ENCODE measurements at places on chromosomes 6 and 20.

DNA sequence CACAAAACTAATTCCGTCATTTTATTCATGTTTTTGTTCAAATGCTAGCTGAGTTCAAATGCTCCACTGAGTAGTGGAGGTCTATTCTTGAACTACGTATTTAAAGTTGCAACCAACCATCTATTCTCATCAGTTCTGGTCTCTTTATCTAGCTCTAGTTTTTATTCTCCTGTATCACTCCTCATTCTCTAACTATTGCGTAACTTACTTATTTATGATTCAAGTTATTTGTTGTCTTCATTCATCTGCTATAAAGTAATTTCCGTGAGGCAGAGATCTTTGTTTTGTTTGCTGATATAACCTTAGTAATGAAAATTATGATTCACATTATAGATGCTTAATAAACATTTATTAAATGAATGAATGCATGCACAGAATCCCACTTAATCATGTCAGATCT lies 221.6 kb upstream of the ASCC3 start:
- DNase-seq = no peak

GRCh38 chr6:33170176-33171015 lies 21.9 kb downstream of the COL11A2 start:
- DNase-seq = no peak

GRCh38 chr6:32889533-32889932 lies 35.5 kb downstream of the PSMB9 start:
- peak; percentile 31 for DNase-seq

DNA sequence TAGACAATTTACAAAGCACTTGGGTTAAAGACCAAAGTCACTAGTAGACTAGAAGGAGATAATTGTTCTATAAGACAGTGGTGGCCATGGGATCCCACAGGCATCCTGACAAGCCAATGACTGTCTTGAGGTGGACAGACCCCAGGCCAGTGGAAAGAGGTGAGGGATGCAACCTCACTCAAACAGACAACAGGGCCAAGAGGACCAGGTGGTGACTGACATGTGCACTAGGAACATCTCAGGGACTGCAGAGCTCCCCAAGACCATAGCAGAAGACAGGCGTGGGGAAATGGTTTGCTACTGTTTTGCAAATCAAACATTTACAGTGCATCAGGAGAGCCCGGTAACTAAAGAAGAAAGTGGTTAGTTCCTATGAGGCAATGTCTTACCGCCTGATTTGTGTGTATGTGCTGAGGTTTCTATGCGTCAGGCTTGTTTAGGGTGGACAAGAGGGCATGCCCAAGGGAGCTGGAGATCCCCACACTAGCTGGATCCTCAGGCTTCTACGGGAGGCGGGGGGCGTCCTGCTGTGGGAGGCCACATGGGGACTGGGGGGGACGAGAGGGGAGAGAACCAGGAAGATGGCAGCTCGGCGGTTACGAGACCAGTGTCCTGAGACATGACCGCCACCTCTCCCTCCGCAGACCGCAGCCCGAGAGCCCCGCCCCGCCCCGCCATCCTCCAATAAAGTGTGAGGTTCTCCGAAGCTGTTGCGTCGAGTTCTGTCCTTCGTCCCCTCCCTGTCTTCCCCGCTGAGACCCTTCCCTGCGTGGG lies 623 bp upstream of the MRPS26 start:
- peak; percentile 47 for DNase-seq

- DNase-seq = no peak
These were observed 3.6 kb downstream of the JARID2 start for GRCh38 chr6:15249371-15250019.

GRCh38 chr6:8219352-8219943 lies 117.1 kb upstream of the EEF1E1 start:
- peak; percentile 52 for DNase-seq

DNA sequence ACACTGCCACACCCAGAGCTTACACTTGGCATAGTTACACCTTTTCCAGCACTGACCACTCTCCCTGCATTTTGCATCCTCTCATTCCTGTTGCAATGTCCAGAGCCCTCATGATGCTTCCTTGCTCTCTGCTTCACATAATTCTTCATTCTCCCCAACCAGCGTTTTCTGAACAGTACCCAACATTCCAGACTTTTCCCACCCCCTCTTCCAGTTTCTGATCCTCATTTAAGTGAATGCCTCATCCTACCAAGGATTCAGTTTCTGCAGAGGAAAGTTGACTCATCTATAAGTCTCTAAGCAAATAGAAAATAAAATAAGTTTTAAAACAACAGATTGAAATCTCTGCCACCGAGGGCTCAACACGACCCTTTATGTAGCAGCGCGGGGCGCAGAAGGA lies 321.3 kb upstream of the TCF21 start:
- peak; percentile 64 for DNase-seq

DNA sequence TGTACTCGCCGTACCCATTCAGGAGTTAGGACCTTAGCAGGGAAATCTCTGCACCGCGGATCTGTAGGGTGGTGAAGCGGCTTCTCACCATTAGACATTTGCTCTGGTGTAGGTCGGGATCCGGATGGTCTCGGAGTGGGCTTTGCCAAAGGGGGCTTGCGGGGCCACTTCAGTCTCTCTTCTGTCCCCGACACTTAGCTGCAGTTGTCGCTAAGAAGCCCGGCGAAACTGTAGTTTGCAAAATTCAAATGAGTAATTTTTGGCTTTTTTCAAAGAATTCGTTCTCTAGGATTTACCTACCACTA lies 433 bp downstream of the QRSL1 start:
- no peak for DNase-seq

DNA sequence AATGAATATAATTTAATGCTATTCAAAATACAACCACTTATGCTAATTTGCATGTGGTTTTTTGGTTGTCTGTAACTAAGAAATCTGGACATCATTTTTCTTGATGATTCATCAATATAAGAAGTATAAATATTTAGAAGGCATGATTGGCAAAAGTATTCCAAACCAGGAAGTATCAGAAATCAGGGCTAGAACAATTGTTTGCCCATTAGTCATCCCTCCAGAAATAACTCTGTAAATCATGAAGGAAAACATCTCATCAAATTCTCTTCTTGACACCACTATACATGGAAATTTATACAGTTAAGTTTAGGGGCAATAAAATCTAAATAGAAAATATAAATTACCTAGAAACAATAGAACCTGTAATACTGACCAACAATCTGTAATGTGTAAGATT lies 554.7 kb upstream of the HS3ST5 start:
- no peak for DNase-seq

DNA sequence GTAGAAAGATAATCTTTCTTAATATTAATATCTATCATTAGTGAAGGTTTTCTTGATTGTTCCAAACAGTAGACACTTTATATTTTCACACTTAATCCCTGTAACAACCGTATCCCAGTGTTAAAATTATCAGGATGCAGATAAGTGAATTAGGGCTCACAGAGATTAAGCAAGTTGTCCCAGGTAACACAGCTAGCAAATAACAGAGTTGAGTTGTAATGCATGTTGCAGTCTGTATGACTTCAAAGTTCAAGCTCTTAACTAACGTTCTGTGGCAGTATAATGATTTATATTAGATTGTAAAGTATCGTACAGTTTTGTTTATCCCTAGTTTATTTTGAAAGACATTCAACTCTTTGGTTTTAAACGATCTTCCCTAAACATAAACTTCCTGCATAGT lies 517.5 kb downstream of the TFAP2B start:
- DNase-seq = no peak

GRCh38 chr6:149854532-149854931 lies 9.6 kb downstream of the LRP11 start:
- DNase-seq = no peak

GRCh38 chr6:156707818-156708217 lies 69.4 kb upstream of the ARID1B start:
- DNase-seq = no peak

DNA sequence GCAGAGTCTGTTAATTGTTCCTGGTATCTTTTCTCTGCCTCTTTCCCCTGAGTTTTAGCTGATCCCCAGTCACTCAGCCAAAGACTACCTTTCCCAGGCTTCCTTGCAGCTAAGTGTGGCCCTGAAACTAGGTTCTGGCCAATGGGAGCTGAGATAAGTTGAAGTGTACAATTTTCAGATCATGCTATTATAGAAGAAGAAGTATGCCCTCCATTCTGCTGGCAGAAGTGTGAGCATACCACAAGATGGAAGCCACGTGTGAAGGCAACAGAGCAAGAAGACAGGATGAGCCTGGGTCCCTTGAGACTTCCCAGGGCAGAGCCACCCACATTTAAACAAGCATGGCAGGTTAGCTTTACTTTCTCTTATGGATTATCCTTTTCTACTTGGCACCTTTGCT lies 273.2 kb downstream of the HIVEP2 start:
- DNase-seq = no peak

- DNase-seq = no peak
These were observed 114.5 kb downstream of the FYN start for GRCh38 chr6:111758608-111759329.

DNA sequence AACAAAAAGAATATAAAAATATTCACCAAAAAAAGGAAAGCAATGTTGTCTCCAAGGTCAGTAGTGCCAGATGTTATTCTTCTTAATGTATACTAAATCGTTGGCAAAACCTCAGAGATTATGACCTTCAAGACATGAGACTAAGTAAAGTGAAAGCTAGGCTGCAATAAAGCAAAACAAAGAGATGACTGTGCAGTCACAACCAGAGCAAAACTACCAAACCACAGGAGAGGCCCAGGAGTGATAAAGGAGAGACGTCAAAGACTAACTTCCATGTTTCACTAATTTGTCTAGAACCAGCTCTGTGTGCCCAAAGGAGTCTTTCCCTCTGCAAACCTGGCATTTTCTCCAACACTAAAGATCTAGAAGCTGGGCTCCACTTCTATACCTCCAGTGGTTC lies 155.9 kb upstream of the POU3F2 start:
- DNase-seq = no peak

GRCh38 chr20:942611-943010 lies 26.5 kb upstream of the ANGPT4 start:
- DNase-seq = no peak

- no peak for DNase-seq
These were observed 128.8 kb upstream of the SYNCRIP start for GRCh38 chr6:85771455-85771854.

- DNase-seq = no peak
These were observed 307 bp downstream of the RANBP9 start for GRCh38 chr6:13711324-13711732.

- no peak for DNase-seq
These were observed 10.2 kb downstream of the MYO6 start for GRCh38 chr6:75759207-75759606.

DNA sequence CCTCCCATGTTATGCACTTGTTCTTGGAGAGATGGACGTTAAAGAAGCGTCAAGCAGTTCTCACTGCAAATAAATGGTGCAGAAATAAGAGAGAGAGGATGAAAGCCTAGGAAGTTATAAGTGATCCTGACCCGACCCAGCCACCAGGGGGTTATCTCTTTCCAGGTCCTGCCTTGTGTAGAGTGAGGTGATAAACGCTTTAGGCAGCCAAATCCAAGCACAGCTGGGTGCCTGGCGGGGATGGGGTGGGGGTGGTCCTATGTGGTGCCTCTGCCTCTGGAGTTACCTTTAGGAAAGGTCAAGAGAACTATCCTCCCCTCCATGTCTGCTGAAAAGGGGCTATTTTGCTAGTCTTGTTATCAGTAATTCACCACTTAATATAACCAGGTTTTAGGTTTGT lies 9.2 kb upstream of the TFAP2A start:
- DNase-seq = no peak

DNA sequence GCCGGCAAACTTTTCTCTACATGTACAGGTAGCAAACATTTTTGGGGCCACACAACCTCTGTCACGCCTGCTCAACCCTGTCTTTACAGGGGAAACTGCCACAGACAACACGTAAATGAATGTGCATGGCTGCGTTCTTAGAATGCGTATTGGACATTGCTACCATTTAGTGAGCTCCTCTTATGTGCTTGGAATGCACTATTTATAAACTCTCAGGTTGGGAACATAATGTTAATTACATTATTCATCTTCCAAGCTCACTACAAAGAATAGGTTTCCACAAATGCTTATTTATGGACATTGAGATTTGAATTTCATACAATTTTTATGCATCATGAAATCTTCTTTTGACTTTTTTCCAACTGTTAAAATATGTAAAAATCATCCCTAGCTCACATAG lies 92.0 kb upstream of the RPS6KA2 start:
- no peak for DNase-seq

DNA sequence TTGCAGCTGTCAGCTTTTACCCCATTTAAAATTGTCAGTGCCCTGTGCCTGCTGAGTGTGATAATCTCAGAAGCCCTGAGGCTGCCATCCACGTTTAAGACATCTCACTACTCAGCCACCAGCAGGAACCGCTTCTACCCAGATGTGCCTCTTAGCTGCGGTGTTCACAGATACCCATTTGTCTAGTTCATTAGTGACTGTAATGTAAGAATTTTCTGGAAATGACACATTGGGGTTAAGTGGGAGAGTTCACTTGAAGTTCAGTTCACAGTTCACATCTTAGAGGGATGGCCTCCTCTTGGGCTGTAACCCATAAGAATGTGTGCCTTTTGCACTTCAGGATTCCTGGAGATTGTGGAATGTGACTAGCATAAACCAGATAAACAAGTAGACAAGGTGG lies 477.7 kb downstream of the BTBD3 start:
- no peak for DNase-seq

GRCh38 chr20:32675223-32675975 lies 1.7 kb upstream of the C20orf203 start:
- DNase-seq = no peak

DNA sequence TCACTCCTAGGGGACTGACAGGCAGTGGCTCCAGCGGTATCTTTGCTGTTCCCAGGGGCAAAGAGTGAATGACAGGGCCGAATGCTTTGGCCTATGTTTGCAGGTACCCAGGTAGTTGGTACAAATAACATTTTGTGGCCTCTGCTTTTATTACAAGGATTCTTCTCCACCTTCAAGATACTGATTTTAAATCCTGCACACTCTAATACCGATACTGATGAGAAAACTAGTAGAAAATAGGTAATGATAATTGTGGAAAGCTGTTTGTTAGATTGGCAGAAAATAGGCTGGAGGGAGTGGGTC lies 772 bp downstream of the HINT3 start:
- DNase-seq = no peak

DNA sequence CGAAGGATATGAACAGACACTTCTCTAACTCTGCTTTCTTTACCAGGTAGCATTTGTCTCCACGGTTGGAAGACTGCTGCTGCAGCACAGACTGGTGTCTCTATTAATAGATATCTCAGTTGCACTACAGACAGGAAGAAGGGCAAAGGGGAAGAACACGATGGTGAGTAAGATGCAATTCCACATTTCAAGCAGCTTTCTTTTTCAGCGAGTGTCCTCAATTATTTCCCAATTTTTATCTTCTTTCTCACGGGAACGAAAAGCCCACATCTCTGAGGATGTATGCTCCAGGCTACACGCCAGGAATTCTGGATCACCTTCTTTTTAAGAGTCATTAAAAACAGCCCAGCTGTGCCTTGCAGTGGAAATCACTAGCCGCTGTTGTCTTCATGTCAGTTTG lies 311.6 kb upstream of the ECI2 start:
- peak; percentile 52 for DNase-seq

- DNase-seq = no peak
These were observed at the start of gene LIME1 for GRCh38 chr20:63735859-63736718. Gene LIME1, plus strand, starts transcription at chr20:63736664. Its CDS starts 886 bp downstream, at chr20:63737550.

- DNase-seq = no peak
These were observed 137.3 kb downstream of the BTBD9 start for GRCh38 chr6:38502423-38502822.

Data from fibroblast of skin of abdomen (primary cell).